ENCODE measurements at places on chromosomes 11 and 22.

DNA sequence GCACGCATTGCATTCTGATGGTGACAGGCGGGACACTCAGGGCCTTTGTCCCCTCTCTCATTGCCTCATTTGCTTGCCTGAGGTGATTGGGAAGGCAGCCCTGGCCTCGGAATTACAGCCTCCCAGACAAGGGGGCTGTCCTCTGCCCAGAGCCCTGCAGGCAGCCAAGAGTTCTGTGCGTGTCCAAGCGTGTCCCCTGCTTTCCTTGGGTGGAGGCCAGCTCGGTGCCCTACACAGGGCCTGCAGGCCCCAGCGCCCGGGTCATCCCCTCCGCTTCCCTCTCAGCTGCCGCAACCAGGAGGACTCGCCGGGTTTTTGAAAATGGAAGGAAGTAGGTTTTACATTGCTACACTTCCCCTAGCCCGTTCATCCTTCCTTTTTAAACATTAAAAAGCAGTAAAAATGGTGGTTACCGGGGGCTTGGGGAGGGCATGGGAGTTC lies 1.9 kb downstream of the GRAMD4 start:
- no peak for DNase-seq

- no peak for DNase-seq
These were observed 283.5 kb downstream of the TTC28 start for GRCh38 chr22:28395920-28396753.

DNA sequence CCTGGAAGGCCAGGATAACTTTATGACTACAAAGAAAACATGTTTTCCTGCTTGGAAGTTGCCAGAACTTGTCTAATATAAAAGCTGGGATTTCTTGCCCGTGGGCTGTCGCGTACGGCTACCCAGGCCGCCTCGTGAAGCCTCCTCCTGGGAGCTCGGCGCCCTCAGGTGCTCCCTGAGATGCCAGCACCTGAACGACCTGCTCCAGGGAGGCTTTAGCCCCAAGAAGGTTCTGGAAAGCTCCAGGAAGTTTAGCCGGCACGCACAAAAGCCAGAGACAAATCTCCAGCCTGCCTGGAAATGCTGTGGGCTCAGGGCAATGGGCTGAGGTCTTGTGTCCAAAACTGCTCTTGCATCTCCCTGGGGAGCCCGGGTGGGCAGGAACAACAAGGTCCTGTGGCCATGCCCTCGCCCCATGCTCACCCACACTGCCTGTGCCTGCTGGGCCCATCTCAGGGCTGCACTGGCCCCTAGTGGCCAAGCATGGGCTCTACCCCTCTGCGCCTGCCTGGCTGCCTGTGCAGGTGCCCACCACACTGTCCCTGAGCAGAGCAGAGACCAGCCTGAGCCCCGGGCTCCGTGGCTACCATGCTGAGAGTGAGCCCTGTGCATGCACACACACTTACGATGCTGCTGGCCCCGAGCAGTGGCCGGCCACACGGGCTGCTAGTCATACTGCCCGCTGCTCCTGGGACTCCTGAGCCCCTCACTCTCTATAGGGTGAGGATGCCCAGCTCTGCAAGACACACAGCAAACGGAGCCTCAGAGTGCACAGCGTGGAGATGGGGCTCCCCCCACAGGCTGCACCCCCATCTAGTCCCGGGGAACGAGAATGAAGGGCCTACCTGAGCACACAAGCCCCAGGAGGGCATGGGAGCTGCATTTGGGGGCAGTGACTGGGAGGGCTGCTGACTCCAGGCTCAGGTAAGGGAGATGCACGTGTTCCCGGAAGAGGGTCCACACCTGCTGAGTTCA lies 4.9 kb upstream of the CELSR1 start:
- no peak for DNase-seq

DNA sequence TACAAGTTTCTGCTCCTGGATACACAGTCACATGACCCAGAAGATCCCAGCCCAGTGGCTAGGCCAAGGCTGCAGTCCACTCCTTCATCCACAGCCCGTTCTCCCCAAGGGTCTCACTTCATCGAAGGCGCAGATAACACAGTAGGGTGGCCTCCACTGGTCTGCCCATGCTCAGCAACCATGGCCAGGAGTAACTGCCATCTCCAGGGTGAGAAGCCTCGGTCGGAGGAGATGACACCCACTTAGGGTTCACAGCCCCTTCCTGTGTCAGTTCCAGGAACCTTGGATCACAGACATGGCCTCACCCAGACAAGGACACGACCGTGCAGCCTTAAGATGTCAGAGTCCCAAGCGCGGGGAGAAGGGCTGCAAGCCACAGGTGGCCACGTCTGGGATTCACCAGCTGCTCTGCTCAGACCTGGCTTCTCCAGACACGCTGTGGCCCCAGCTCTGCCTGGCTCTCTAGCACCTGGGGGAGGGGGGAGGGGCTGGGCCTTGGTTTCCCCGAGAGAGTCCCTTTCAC lies 2.6 kb downstream of the BET1L start:
- no peak for DNase-seq

DNA sequence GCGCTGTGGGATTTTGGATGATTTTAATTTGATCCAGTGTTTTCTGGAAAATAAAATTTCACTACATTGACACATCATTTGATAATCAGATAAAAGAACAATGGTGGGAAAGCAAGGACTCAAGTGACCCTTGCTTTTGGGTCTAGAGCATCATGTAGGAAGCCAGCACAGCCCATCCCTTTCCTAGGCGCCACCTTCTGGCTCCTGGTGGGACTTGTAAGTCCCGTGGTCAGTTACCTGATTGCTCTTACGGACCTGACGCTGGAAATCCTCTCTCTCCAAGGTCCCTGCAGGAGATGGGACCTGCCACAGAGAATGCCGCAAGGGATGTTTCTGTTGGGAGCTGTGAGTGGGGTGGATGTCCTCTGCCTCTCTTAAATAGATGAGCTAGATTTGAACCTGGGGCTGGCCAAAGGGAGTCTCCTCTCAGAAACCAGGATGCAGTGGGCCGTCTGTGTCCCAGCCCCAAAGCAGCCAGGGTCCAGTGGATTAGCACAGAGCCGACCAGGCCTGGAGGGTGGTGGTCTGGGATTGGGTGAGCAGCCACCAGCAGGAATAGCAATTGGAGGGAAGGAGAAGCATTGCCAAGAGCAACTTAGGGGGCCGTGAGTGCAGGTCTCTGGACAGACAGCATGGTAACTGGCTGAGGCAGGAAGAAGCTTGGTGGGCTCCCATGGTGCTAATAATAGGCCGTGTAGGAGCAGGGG lies 21.7 kb downstream of the TIMP3 start:
- no peak for DNase-seq

GRCh38 chr11:104338186-104338585 lies 174.2 kb upstream of the PDGFD start:
- DNase-seq: no peak

All from breast epithelium (tissue), 4 donors.